ENCODE measurements at places on chromosomes 5 and 9. TPM values are rescaled to one million over a fixed set of nuclear protein-coding genes. Genes with fewer than 3 reads are reported as not detected.

- DNase-seq, result no peak
Observed at GRCh38 chr5:29379619-29380018, 1813.9 kb upstream of the CDH6 start.

GRCh38 chr9:78158286-78158685 is 77.6 kb upstream of the CEP78 start:
- DNase-seq, result peak; percentile 3

GRCh38 chr5:59592101-59592500 is 301.4 kb downstream of the PDE4D start:
- DNase-seq, result peak; percentile 12

DNA sequence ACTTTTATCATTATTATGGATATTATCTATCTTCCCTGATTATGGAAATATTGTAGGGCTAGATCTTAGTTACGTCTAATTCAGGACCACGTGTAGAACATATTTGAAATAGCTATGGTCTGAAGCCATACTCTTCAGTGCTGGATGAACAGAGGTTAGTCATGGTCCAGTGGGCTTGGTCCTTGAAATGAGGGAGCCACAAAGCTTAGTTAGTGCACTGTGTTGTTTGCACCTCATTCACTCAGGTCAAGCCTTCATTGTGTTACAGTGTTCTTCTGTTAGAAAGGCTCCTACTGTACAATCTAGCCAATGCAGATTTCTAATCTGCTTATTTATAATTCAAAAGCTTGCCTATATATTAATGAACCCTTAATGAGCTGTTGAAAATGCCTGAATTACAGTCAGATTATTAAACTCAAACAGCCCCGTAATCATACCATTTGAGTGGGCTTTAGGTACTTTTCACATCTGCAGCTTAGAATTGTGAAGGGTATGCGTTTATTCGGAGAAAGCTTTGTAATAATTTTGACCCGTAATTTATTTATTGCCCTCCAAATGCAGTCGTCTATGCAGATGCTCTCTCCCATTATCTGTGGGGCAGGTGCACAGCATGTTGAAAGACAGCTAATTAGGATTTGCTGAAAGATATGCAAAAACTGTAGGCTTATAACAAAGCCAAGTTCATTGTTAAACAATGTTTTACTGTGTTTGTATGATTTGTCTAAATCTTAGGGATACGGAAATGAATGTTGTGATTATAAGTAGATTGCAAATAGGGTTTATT is 164.9 kb downstream of the PBX3 start:
- DNase-seq, result peak; percentile 13

- peak; percentile 99 for DNase-seq
Observed at GRCh38 chr9:108478431-108479332, 377.1 kb downstream of the ACTL7B start.

DNA sequence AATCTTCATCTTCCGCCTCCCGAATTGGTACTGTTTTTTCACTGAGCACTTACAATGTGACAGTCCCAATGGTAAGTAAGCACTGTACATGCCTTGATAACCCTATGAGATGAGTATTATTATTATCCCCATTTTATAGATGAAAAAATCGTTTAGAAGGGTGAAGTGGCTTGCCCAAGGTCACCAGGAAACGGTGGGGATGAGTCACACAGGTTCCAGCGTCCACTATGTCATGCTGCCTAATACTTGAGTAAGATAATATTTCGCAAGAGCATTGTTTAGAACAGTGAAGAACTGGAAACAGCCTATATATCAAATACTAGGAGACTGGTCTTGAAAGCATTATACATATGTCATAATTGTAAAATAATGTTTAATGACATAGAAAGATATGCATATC is 12.9 kb downstream of the HAND1 start:
- DNase-seq, result peak; percentile 55

- DNase-seq, result no peak
Observed at GRCh38 chr9:136777359-136777758, 13.0 kb upstream of the LCN15 start.

GRCh38 chr9:78893774-78894401 is 597.0 kb downstream of the PSAT1 start:
- no peak for DNase-seq

- DNase-seq, result no peak
Observed at GRCh38 chr9:277601-278295, 63.1 kb downstream of the DOCK8 start.

GRCh38 chr5:78811121-78811817 is 162.7 kb upstream of the LHFPL2 start:
- peak; percentile 28 for DNase-seq

DNA sequence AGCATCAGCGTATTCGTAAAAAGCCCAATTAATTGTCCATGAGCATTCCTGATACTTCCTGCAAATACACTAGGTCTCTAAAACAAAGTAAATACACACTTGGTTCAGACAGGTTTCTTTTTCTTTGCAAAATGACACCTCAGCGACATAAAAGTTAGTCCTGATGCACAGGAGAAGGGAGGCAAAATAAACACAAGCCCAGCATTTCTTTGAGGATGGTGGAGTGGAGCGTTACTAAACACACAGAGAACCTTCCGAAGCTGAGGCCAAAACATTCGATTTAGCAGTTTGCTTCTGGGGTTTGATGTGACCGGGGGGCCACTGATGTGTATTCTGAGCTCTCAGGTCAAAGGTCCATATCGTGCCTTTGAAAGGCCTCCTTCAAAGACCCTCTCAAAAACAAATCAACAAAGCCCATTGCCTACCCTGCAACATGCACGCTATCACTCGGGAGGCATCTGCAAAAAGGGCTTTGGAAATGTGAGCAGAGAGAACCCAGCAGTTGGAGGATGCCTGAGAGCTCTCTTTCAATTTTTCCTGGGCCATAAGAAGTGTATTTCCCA is 268.4 kb upstream of the PANK3 start:
- no peak for DNase-seq

DNA sequence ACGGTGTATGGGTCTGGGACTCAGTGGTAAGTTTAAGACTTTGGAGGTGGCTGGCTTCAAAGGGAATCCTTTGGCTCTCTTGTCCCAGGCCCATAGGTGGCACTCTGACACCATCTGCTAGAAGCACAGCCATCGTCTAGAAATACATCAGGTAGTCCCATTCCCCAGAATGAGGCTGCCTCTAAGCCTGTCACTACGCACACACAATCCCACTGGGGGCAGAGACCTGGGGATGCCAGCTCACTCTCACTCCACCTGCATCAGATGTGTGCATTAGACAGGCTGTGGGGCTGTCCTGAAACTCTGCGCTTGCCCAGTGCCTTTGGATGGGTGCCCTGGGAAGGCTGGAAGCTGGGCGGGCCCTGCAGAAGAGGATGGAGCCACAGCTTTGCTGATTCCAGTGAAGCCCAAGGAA is 127.5 kb upstream of the PANK3 start:
- DNase-seq, result peak; percentile 45

DNA sequence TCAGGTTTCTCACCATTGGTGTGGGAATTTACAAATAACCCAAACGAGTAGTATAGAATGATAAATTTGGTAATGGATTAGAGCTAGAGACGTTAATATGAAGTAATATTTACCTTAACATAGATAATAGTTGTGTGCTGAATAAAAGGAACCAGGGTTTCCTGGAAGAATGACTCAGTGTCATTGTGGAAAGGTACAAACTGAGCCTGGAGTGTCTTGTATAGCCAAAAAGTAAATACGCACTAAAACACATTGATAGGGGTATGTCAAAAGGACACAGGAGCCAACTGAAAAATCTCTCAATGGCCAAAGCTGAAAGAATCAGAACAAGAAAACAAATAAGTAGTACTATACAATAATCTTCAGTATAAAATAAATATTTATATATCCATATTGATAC is 363.5 kb downstream of the SLCO4C1 start:
- DNase-seq, result no peak

GRCh38 chr5:78798673-78799029 is 150.1 kb upstream of the LHFPL2 start:
- DNase-seq, result peak; percentile 25

DNA sequence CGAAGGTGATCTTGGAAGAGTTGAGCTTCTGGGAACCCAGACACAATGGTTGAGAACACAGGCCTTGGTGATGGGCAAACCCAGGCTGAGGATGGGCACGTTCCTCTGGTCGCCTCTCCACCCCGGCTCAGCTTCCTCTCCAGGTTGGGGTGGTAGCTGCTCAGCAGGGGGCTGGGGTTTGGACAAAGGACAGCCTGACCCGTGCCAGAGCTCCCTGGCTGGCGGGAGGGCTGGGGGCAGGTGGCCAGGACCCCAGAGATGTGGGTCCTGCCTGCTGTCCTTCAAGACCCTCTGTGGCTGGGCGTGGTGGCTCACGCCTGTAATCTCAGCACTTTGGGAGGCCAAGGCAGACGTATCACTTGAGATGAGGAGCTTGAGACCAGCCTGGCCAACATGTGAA is 25.2 kb downstream of the NCS1 start:
- no peak for DNase-seq

GRCh38 chr5:114146398-114146797 is 215.5 kb upstream of the KCNN2 start:
- DNase-seq, result no peak

- peak; percentile 80 for DNase-seq
Observed at GRCh38 chr5:139178935-139179334, 19.2 kb downstream of the SIL1 start.

DNA sequence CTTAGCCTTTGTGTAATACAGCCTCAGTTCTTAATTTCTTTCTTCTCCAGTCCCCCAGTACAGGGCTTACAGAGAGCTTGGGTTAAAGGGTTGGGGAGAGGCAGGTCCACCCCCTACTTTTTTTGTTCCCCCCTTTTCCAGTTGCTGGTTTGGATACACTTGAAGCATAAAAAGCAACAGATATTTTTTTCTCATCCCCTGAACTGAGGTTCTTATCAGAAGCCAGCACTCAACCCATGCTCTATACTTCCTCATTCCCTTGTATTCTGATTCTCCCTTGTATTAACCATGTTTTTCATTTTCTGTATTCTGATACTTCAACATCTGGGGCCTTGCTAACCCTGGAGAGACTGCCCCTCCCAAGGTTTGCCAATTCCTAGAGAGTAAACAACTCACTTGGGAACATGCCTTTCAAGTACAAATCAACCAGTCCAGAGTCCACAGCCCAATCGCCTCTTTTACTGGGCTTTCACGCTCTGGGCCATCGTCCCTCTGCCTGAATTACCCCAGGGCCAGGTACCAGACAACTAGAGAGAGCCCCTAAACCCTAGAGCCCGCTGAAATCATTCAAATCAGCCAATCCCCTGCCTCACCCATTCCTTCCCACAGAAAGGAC is 333.4 kb upstream of the PUM3 start:
- no peak for DNase-seq

DNA sequence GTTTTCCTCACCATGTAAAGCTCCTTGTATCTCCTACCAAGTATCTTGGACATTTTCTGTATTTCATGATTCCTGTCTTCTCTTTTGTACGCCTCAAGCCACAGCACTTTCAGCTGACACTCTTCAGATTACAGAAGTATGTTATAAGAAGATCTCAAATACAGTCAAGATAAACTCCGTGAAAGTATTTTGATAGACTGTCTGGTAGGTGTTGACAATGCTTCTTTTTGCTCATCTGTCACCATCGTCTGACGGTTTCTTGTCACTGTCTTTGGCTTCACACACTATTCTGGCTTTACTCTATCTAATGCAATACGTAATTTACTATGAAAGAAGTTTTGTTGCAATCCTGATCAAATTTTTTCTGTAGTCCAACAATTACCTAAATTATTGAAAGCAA is 294.5 kb upstream of the CDH12 start:
- DNase-seq, result no peak

GRCh38 chr9:96047116-96047639 is 171.7 kb downstream of the ERCC6L2 start:
- DNase-seq, result no peak

DNA sequence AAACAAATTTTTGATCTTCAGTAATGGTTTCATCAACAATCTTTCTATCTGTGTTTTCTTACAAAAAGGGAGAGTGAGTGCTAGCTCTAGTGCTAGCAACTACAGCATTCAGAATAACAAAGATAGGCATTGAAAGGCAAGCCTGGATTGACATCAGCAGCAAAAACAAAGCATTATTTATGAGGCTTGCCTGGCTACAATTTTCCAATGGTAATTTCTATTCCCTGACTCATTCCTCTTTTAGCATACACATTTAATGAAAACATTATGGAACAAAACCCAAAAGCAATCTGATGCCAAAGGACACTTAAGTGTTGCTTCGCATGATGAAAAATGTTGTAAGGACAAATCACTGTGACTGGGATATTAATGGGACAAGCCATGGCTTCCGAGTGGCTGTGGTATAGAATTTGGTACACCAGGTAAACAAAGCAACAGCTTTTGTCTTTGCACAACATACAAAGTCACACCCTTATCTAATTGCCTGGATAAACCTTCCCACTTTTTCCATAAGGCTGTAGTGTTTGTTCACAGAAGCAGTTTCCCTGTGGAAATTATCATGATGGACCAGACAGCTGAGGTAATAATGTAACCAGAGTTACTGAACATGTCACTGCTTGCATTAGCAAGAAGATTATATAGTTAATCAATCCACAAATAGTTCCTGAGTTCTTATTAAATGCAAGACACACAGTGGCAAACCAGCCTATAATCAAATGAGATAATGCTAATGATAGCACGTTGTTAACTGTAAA is 179.8 kb upstream of the EDIL3 start:
- peak; percentile 42 for DNase-seq

GRCh38 chr9:129177443-129177790 is 644 bp downstream of the IER5L start:
- DNase-seq, result peak; percentile 6

- no peak for DNase-seq
Observed at GRCh38 chr9:70798018-70798417, 323.4 kb downstream of the TRPM3 start.

DNA sequence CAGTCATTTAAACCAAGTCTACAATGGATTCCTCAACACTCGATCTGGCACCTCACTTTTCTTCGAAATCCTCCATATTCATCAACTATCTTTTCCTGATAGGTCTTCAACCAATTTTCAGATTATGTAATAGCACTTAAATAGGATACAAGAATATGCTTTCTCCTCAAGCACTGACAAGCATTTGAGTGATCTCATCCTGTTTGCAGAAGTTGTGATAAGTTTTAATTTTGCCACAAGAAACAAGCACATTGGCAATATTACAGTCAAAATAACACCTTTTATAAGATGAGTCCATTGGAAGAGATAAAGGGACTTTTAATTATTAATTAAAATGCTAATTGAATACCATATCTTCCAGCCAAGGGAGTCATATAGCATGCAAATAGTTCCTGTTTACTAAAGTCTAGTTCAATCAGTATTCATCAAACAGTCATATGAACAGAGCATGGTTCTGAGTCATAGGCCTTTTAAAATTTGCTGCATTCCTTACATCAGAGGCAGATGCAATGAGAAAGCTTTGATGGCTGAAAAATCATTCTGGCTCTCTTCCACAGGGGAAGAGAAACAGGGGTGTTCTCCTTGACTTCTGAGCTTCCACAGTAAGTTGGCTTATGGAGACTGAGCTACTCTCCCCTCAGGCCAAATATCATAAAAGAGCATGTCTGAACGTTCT is 32.7 kb upstream of the ZCCHC9 start:
- DNase-seq, result peak; percentile 86

- DNase-seq, result no peak
Observed at GRCh38 chr9:124496463-124496862, 10.7 kb downstream of the NR5A1 start.

NFX1 gene
- 27.5 TPM for total RNA-seq

PLPPR1 gene
- not detected for total RNA-seq

LCN2 gene
- not detected for total RNA-seq

INSL6 gene
- not detected for total RNA-seq

CBY3 gene
- total RNA-seq, result not detected

PTGDS gene
- 27.6 TPM for total RNA-seq

ANXA2R gene
- total RNA-seq, result 3.4 TPM

PELO gene
- total RNA-seq, result 9.2 TPM

BTNL9 gene
- total RNA-seq, result not detected

CKMT2 gene
- total RNA-seq, result not detected

CACNA1B gene
- 0.16 TPM for total RNA-seq

TEK gene
- 3.8 TPM for total RNA-seq

POLR3G gene
- total RNA-seq, result 6.7 TPM

SETX gene
- 85.0 TPM for total RNA-seq

MEIKIN gene
- total RNA-seq, result not detected

All from fibroblast of the aortic adventitia (primary cell).